Liver (tissue), 10 donors: ENCODE measurements at places on chromosomes 11 and 22. TPM values are rescaled to one million over a fixed set of nuclear protein-coding genes. Genes with fewer than 3 reads are reported as not detected.

DNA sequence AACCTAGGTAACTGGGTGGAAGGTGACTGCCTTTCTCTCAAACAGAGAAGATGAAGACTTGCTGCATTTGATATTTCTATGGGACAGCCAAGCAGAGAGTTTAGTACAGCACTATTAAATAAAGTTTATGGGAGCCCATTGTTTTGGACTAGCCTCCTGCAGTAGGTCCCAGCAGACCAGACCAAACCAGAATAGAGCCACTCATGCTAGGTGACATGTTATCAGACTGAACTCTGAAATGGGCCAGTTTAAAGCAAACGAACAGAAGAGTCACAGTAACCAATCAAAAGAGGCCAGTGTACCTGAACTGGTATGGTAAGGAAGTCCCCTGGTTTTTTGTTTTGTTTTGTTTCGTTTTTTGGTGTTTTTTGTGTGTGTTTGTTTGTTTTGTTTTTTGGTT is 7.9 kb upstream of the MPZL2 start:
- no peaks in the 10 kb centered on the region for H3K36me3 ChIP-seq
- H3K4me1 ChIP-seq: no peaks in the 10 kb centered on the region
- no peak overlapping the region for H3K4me3 ChIP-seq
- no peak overlapping the region for H3K27ac ChIP-seq

DNA sequence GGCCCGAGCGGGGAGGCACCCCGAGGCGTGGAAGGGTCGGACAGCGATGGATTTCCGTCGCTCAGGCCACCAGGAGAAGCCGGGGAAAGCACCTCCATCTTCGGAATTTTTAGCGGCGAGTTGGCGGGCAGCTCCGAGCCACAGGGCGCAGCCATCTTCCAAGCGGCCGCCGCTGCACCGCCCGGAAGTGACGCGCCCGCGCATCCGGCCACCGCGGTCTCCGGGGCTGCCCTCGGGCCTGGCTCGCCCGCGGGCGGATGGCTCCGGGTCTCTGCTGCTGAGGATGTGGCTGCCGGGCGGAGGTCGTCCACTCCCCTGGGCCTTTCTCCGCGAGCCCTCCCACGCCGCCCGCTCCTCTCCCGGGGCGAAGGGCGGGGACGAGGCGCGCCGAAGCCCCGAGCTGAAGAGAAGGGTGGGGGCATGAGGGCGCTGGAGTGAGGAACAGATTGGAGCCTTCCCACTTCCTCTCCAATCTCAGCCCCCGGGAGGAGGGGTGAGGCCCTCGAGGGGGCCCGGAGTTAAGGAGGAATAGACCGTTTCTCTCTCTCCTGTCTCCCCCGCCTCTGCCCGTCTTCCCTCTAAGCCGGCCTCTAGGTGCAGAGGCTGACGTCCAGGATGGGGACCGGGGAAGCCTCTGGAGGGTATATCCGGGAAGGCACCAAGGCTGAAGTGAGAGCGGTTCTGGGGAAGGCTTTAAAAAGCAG is at the start of gene MSANTD2:
Gene MSANTD2, minus strand, starts transcription at position 181 of the 704 bp plus-strand sequence. Its CDS starts 26 bp downstream, at position 155.
- peak within 1 kb of the TSS; percentile 100 for H3K4me3 ChIP-seq
- no peaks in the 10 kb centered on the region for H3K36me3 ChIP-seq
- DNase-seq: peak; percentile 80
- peaks cover 21% of the 10 kb centered on the region for H3K4me1 ChIP-seq

DNA sequence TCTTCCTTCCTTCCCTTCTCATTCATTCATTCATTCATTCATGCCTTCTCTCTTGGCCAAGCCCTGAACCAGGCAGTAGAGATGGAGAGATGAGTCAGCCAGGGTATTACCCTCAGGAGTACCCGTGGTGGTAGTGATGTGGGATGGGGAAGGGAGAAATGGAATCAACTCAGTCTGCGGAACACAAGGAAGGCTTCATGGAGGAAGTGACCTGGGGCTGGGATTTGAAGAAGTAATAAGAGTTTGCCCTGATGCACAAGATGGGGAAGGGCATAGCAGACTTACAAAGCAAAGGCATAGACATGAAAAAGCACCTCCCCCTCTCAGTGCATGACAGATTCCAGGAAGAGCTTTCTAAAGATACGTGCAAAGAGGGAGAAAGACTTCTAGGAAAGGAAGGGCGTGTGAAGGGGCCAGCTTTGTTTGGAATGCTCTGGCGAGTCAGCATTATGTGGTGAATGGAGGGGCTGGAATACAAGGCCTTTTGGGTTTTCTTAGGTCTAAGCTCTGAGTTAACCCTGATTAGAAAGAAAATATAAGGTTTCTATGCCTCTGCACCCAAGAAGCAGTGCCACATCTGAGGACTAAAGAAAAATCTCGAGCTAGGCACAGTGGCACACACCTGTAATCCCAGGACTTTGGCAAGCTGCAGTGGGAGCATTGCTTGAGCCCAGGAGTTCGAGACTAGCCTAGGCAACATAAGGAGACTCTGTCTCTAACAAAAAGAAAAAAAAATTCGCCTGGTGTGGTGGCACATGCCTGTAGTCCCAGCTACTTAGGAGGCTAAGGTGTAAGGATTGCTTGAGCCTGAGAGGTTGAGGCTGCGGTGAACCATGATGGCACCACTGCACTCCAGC is 36.4 kb upstream of the ACER3 start:
- no peak for DNase-seq
- no peak overlapping the region for H3K4me3 ChIP-seq
- H3K4me1 ChIP-seq: no peaks in the 10 kb centered on the region
- no peaks in the 10 kb centered on the region for H3K27me3 ChIP-seq
- no peaks in the 10 kb centered on the region for H3K36me3 ChIP-seq
- peak overlapping the region; percentile 48 for H3K27ac ChIP-seq

CD6 gene
- 0.59 TPM for total RNA-seq

DNA sequence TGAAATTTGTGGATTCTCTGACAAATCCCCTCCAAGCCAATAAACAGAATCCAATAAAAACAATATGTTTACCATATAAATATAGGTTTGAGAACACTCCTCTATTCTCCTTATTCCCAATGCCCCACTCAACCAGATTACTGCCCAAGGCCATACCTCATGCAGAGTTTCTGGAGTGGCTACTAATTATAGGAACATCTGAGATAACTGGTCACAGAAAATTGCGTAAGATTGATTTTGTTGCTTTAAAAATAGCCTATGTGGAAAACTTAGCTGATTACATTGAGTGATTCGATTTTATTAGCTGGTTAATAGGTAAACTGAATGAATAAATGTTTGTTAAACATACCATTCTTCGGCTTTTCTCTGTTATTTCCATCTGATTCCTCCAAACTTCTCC is 48.0 kb downstream of the ME3 start:
- no peak overlapping the region for H3K4me3 ChIP-seq
- H3K36me3 ChIP-seq: no peaks in the 10 kb centered on the region

DNA sequence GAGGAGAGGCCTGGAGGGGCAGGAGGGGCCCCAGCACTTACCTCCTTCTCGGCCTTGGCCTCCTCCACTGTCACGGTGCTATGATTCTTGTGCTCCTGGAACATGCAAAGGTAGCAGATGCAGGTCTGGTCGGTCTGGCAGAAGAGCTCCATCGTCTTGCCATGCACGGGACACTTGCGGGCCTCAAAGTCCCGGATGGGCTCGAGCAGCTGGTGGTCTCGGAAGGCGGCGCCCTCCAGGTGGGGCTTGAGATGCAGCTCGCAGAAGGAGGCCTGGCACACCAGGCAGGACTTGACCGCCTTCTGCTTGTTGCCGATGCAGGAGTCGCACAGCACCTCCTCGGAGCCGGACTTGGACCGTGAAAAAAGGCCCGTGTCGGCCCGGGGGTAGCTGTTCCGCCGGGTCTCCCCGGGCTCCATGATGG is 714 bp downstream of the TRIM29 start:
- no peaks in the 10 kb centered on the region for H3K27me3 ChIP-seq
- DNase-seq: peak; percentile 25
- no peak overlapping the region for H3K4me3 ChIP-seq

DNA sequence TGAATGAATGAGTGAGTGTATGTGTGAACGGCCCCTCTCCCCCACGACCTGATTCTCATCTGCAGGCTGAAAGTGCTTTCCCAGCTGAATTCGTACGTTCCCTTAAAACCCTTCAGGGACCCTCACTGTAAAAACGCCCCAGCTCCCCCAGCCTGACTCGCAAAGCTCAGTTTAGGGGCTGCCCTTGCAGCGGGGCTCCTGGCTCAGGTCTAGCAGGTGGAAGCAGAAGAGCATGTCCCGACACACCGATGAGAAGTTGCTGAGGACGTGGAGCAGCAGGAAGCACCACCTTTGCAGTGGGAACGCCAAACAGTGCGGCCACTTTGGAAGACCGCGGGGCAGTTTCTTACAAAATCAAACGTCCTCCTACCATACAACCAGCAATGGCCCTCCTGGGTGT is 3.6 kb upstream of the MRPL23 start:
- no peaks in the 10 kb centered on the region for H3K27me3 ChIP-seq
- H3K4me1 ChIP-seq: no peaks in the 10 kb centered on the region
- H3K27ac ChIP-seq: no peak overlapping the region
- DNase-seq: no peak

- peaks cover 3% of the 10 kb centered on the region for H3K4me1 ChIP-seq
- DNase-seq: no peak
- H3K27ac ChIP-seq: no peak overlapping the region
- no peak overlapping the region for H3K4me3 ChIP-seq
These were observed 84.4 kb downstream of the KCNQ1 start for GRCh38 chr11:2529173-2529572.

- H3K27ac ChIP-seq: no peak overlapping the region
- H3K4me1 ChIP-seq: no peaks in the 10 kb centered on the region
- H3K36me3 ChIP-seq: no peaks in the 10 kb centered on the region
- H3K27me3 ChIP-seq: no peaks in the 10 kb centered on the region
These were observed 55.6 kb downstream of the OR4C45 start for GRCh38 chr11:50088231-50088630.

GRCh38 chr11:126702165-126702720 is 298.3 kb downstream of the KIRREL3 start:
- no peaks in the 10 kb centered on the region for H3K36me3 ChIP-seq
- H3K27me3 ChIP-seq: no peaks in the 10 kb centered on the region
- no peak overlapping the region for H3K4me3 ChIP-seq
- no peak overlapping the region for H3K27ac ChIP-seq
